Placental pericyte (primary cell): ENCODE measurements at places on chromosomes 11 and 22. TPM values are rescaled to one million over a fixed set of nuclear protein-coding genes. Genes with fewer than 3 reads are reported as not detected.

KRTAP5-1 gene
- not detected in 2 replicates for total RNA-seq

DENND6B gene
- 1.7 and 3.3 TPM in 2 replicates for total RNA-seq

OR51B2 gene
- total RNA-seq: not detected in 2 replicates

MPZL2 gene
- total RNA-seq: not detected in 2 replicates

CHADL gene
- total RNA-seq: 0.57 and 1.1 TPM in 2 replicates

MUC6 gene
- not detected in 2 replicates for total RNA-seq

IGSF9B gene
- total RNA-seq: under 0.01 TPM in 1 of 2 replicates, not detected in the other

OR52A1 gene
- not detected in 2 replicates for total RNA-seq

CHEK1 gene
- total RNA-seq: 11.6 and 55.7 TPM in 2 replicates
